ENCODE measurements at places on chromosomes 11 and 22.

DNA sequence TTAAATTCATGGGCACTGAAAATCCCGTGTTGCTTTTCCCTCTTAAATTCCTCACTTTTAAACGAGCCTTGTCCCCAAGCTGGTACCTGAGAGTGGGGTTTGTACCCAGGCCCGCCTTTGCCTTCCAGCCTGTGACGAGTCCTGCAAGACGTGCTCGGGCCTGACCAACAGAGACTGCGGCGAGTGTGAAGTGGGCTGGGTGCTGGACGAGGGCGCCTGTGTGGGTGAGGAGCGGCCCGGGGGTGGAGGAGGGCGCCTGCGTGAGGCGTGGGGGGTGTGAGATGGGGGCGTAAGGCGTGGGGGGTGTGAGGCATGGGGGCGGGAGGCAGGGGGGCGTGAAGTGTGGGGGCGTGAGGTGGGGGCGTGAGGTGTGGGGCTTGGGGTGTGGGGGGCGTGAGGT is 4.0 kb downstream of the CRELD2 start:
- no peak for DNase-seq

DNA sequence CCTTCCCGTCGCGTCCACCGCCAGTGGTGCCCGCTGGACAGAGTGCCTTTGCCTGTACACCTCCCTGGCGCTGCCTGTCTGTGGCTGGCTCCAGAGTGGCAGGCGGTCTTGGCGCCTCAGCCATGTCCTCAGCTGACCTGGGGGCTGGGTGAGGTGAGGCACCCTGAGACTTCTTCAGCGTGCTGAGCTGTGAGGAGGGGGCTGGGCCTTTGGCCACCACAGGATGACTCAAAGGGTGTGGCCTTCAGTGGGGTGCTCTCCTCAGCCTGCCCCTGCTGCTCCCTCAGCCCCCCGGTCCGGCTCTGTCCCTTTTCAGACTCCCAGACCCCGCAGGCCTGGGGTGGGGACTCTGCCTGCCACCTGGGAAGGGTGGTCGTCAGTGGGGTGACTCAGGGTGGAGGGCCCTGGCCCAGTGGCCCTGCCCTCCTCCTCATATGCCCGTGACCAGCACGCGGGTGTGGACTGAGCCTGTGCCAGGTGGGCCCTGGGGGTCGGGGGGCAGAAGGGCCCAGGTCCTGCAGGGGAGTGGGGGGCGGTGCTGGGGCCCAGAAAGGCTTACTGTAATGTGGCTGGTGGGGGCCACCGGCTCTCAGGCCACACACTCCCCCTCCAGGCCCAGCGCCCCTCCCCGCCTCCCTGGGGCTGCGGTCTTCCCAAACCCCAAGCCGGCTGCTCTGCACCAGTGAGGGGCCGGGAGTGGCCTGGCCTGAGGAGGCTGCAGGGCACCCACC is 15.9 kb downstream of the CRELD2 start:
- peak; percentile 47 for DNase-seq

DNA sequence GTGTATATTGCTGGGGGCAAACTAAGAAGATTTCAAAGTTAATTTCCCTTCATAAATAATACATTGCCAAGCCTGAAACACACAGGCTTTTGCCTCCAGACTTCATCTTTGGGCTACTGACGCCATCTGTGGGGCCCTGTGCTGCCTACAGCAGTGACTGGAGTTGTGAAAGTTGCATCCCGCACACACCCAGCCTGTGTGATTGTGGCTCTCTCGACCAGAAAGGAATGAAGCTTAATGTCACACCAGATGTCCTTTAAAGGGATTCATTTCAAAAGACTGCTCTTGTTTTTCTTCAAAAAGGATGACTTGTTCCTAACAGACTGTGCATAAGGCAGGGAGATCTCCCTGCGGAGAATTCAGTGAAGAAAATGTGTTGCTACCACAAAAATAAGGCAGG is 210.5 kb downstream of the FAM181B start:
- DNase-seq = no peak

DNA sequence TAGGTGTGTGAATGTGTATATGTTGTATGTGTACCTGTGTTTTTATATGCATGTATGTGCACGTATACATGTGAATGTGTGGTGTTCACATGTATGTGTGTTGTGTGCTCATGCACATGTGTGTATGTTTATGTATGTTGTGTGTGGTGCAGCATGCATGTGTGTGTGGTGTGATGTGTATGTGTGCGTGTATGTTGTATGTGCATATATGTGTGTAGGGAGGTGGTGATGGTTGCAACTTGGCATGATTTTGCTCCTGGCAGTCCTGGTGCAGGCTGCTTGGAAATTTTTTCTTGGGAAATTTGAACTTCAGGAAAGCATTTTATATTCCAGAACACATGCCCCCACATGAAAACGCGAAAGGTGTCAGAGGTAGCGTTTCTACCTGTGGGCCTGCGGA is 1177.8 kb downstream of the TBC1D22A start:
- no peak for DNase-seq

Data from fibroblast of lung (primary cell).